Femur (tissue), 1 donor: ENCODE measurements at places on chromosomes 5 and 9.

GRCh38 chr5:14560091-14560595 is 21.4 kb upstream of the OTULINL start:
- no peak for DNase-seq

GRCh38 chr9:11002705-11003104 is 389.9 kb upstream of the PTPRD start:
- DNase-seq, result no peak

DNA sequence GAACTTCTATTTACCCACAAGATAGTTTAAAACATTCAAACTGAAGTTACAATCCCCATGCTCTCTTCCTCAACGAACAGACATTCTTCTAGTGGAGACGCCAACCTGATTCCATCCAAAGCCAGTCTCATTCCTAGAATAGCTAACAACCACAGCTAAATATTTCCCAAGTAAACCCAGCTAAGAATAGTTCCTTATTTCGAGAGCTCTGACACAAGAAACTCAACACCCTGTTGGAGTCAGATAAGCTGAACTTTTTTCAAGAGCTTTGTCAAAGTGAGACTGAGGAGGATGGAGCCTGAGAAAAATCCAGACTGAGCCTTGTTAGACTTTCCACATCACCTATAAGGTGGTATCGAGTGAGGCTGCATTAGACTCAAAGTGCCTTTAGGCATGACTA is 56.7 kb upstream of the RPS23 start:
- DNase-seq, result no peak

GRCh38 chr5:153402550-153402949 is 87.9 kb upstream of the GRIA1 start:
- DNase-seq, result no peak

DNA sequence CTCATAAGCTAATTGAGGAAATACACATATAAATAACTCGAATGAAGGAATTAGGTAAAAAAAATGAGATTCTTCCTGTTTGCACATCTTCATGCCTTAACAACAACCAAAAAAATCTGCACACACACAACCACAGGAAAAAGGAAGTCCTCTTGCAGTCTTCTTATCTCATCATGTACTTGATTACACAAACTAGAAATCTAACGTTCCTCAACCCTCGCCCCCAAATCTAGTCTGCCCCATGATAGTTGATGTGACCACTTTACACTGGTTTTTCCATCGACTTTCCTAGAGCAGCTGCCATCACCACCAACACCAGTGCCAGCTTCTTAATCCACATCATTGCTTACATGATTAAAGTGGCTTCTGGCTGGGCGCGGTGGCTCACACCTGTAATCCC is 31.2 kb upstream of the RNU6ATAC start:
- no peak for DNase-seq

DNA sequence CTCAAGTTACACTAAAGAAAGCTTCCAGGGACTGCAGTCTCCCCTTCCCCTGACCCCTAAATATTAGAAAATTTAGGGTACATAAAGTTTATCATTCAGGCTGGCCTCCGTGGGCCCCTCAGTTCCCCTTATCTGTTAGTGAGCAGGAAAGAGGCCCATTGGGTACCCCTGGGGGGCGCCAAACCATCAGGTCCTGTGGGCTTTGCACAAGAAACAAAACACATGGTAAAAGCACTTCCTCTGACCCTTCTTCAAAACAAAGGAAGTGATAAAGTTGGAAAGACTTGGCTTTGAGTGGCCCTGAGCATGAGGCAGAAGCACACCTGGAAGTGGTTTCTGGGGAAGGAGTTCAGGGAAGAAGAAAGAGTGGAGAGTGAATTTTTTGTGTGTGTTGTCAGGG is 213.0 kb downstream of the SMARCA2 start:
- DNase-seq, result no peak
